A549 (cell line): ENCODE measurements at places on chromosomes 11 and 22.

GRCh38 chr11:46389450-46390330 lies 1.9 kb downstream of the CHRM4 start:
- peak; percentile 82 for DNase-seq

DNA sequence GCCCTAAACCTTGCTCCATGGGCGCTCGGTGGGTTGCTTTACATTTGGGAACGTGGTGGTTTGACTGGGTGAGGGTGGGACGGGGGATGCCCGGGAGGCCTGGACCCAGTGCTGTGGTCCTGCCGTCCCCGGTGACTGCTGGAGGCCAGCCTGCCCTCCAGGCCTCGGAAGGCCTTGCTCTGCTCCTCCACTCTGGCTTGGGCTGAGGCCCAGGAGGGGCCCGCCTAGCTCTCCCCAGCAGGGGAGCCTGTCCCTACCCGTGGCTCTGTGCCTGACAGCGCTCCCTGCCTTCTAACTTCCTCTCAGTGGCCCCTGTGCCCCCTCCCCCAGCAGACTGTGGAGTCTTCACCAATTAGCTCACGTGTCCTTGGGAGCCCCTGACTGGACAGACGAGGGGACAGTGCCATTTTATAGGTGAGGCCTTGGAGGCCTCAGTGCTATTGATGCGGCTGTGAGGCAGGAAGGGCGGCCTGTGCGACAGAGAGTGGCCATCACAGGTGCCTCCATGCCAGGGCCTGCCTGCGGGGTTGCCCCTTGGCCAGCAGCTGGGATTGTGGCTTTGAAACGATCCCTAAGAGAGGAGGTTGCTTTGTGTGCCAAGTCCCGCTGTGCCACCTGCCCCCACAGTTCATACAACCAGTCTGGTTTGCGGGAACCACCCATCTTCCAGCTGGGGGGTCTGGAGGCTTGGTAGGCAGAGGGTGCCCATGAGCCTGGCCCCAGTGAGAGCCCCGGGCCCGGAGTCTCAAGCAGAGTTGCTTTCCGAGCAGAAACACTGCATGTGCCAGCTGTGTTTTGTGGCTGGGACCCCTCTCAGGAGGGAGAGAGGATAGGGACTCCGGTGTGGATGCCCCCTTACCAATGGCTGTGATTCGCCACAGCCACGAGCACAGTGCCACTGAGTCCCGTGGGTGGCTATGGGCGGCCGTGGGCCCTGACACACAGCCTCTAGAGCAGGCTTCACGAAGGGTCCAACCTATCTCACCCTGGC lies 17.7 kb downstream of the TPCN2 start:
- no peak for DNase-seq

DNA sequence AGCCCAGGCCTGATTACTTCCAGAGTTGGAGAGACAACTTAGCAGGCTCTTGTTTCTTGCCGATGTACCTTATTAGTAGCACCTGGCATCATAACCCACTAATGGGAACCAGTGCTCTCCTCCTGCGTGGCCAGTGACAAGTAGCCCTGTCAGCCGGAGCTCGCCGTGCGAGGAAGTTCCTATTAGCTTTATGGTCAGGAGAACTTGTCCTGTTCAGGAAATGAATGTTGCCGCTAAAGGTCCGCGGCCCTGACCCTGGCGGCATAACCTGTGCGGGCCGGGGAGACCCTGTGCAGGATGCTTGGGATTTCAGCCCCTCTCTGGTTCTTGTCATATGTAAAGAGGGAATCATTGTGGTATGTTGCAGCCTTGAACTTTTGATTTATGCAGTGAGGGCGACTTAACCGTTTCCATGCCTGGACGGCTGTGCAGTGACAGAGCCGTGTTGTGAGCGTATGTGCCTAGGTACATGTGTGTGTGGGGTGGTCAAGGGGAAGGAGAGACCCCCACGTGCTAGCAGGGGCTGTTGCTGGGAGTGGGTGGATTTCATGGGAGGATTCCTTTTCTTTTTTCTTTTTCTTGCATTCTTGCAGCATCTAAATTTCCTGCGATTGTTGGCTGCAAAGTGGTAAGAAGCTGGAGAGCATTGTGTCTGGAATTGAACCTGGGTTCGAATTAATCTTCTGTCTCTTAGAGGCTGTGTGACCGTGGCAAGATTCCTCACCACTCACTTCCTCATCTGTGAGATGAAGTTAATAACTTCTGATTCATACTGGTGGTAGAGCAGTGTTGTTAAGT lies 15.2 kb downstream of the ZBTB16 start:
- no peak for DNase-seq

DNA sequence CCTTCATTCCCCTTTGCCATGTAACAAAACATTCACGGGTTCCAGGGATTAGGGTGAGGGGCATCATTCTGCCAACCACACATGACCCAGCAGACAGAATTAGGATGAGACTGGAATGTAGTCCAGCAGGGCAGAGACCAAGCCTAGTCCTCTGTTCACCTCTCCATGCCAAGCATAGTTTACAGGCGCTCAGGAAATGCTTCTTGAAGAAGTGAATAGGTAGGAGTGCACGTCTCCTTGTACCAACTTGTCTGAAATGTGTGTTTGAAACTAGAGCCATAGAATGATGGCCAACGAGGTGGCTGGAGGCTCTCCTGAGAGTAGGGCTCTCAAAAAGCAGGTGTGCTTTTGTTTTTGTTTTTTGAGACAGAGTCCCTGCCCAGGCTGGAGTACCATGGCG lies 8.2 kb downstream of the SPINDOC start:
- no peak for DNase-seq

GRCh38 chr11:124839128-124839971 lies 25.9 kb upstream of the ROBO3 start:
- no peak for DNase-seq

- no peak for DNase-seq
These were observed 34.8 kb upstream of the VWA5A start for GRCh38 chr11:124080327-124081001.

DNA sequence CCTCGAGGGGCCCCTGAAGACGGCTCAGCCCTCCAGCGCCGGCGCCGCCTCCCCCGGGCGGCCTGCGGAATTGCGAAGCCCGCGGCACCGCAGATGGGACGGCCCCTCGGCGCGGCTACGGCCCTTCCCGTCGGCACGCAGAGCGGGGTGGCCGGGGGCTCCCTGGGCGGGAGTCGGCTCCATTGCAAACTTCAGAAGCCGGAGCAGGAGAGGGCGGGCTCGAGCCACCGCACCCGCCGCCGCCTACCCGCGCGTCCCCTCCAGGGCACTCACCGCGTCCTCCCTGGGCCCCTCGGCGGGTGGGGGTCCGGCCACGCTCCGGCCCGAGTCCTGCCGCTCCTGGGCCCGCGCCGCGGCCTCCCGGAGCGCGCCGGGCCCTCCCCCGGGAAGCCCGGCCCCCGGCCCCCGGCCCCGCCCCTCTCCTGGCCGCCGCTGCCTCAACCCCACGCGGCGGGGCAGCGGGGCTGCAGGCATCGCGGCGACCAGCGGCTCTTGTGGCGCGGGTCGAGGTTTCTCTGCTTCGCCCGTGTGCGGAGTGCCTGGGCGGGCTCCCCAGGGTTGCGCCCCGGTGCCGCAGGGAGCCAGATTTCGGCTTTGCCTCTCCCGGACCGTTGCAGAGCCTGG lies at the start of gene PACSIN3:
TSS of gene PACSIN3 (minus strand) at position 359 of the 624 bp plus-strand sequence. CDS start 3,707 bp downstream, outside the sequence.
- peak; percentile 72 for DNase-seq

DNA sequence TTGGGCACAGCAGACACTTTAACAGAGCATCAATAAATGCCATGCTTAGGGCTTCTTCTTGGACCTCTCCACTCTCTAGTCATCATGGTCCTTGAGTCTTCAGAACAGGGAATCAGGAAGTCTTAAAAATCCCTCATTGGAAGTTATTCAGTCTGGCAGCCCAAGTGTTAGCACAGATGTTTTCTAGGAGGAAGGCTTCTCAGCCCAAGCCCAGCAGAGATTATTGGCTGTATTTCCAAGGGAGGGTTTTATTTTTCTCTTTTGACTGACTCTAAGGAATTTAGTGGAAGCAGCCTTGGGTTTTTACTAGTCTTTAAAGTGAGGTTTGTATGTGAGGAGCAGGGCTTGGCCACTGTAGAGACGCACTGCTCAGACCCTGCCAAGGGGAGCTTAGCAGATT lies 41.9 kb downstream of the CEP164 start:
- DNase-seq = no peak

DNA sequence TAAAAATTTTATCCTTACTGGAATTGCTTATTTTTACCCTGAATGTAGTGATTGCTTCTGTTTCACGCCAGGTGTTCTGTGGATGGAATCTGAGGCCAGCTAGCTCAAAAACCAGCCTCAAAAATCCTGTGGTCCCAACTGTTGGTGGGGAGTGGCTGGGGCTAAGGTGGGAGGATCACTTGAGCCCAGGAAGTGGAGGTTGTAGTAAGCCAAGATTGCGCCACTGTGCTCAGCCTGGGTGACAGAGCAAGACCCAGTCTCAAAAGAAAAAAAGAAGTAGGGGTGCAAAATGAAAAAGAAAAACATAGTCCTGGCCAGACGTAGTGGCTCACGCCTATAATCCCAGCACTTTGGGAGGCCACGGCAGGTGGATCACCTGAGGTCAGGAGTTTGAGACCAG lies 27.0 kb upstream of the SLC5A1 start:
- no peak for DNase-seq

DNA sequence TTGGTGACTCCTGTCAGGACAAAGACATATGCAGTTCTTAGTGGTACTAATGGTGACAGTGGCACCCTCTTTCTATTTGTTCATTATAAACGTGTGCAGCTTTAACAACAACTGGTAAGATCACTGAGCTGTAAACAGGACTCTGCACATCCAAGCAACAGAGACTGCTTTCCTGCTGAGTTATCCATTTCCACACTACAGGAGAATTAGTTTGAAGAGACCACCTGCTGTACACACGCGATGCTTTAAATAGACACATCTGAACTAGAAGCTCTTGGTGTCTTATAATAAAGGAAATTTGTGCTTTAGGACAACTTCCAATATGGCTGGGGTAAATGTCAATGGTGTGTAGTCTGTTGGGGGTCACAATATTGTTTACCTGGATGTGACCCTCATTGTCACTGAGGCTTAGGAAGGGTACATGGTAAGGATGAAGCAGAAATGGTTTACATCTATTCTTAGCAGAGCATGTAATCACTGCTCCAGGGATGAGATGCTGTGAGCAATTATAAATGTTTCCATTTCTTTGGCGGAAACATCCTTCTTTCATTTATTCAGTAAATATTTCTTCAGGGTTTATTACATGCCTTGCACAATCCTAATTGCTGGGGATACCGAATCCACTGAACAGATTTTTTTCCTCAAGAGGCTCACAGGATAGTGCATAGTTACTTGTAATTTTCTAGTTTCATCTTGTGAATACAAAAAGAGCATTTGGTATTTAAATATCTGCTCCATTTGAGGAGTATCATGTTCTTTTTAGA lies 354.0 kb upstream of the CCDC90B start:
- DNase-seq = no peak

GRCh38 chr11:20097319-20098221 lies 62.7 kb downstream of the DBX1 start:
- no peak for DNase-seq

DNA sequence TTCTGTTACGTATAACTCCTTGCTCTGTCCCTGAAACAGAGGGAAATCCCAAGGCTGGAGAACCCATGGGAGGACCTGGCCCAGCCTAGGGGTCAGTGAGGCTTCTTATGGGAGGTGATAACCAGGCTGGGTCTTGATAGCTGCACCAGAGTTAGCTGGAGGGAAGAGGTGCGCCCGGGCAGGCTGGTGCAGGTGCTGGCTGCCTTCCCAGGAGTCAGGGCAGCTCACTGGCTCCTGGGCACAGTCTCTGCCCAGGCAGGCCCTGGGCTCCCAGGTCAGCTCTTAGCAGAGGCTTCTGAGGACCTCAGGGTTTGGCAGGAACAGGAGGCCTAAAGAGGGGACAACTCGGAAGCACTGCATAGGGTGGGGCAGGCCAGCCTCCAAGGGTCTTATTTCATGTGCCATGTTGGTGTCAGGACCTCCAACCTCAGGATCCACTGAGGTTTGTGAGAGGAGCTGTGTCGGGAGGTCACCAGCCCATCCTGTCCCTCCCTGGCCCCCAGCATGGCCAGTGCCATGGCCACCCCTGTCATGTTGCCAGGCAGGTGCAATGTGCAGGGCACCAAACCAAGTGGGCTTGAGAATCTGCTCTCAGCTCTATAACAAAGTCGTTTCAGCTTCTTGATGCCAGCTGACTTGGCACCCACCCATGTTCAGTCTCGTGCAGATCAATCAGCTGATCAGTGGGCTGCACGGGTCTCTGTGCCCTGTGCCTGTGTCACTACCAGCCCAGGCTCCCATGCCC lies 20.5 kb upstream of the CELSR1 start:
- DNase-seq = no peak

DNA sequence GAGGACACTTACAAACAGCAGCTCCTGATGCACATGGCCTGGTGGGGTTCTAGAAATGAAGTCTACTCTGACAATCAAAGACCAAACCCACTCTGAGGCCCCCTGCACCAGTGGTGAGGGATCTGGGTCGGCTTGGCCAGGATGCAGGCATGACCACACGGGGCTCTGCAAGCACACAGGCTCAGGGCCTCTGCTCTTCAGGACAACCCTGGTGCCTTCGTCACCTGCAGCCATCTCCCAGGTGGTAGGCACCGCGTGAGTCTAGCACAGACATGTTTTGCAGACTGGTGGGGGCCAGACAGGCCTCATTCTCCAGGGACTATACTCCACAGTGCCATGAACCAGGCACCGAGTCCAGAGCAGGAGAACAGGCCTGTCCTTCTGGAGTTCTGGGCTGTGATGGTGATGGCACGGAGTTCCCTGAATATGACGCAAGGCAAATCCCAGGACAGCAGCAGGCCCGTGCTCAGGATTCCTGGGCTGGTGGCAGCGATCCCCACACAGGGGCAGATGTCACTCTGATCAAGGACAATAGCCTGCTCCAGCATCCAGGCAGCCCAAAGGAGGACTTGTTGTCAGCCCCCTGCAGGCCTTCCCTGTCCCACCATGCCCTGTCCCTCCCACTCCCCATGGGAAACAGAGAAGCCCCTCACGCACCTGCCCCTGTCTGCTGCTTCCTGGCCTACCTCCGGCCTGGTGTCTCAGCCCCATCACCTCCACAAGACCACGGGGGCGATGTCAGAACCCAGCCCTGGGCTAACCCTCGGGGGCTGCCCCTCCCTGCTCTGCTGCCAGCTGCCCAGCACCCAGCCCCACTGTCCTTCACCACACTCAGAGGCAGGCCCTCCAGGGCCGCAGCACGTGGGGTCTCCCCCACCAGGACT lies 36.1 kb downstream of the GNB1L start:
- no peak for DNase-seq

DNA sequence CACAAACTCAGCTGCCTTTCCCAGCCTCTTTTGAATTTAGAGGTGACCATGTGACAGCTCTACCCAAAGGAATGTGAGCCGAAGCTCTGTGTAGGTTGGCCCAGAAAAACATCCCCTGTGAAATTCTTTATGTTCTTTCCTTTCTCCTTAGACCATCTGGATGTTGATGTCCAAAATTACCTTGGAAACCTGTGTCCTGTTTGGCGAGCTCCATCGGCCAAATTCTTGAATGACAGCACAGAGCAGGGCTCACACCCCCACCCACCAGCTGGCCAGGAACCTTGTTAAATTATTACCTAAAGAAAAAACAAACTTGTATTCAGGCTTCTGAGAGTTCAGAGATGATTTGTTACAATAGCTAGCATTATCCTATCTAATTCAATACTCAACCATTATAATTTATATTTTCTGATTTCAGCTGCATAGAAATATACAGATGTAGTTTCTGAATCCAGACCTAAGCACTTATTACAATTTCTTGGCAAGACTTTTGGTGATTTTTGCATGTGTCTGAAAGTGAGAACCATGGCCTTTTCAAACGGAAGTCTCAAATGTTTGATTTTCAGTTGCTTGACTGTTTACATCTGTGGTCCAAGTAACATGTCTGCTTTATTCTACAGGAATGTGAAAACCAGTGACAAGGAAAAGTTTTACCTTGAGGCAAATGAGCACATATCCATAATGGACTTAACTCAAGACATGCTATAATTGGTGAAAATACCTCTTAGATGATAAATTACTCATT lies 554.2 kb downstream of the NTM start:
- no peak for DNase-seq

- no peak for DNase-seq
These were observed 650.8 kb upstream of the KIRREL3 start for GRCh38 chr11:127651175-127651887.
